ENCODE measurements at places on chromosomes 3 and 15. TPM values are rescaled to one million over a fixed set of nuclear protein-coding genes. Genes with fewer than 3 reads are reported as not detected.

DNA sequence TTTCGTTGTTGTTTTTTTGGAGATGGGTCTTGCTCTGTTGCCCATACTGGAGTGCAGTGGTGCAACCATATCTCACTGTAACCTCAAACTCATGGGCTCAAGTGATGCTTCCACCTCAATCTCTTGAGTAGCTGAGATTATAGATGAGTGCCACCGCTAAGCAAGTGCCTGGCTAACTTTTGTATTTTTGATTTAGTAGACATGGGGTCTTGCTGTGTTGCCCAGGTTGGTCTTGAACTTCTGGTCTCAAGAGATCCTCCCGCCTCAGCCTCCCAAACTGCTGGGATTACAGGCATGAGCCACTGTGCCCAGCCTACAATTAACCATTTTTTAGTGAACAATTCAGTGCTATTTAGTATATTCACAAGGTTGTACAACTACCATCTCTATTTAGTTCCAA lies 42.2 kb downstream of the ARHGEF3 start:
- no peak for DNase-seq

CEMIP gene
- 2.8 TPM for total RNA-seq

DNA sequence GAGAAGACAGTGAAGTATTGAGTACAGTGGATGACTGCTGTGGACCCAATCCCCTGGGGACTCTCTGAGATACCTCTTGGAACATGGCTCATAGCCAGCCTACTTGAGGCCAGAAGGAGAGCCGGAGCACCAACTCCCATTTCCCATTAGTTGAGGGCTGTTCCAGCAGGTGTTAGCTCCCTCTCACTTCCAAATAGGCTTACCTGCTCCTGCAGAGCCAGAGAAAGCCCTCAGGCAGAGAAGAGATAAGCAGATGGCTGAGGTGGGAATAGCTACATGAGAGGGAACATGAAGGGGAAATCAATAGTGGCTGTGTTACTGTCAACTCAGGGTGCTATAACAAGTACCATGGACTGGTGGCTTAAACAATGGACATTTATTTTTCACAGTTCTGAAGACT lies 4.6 kb upstream of the CCK start:
- no peak for DNase-seq

DNA sequence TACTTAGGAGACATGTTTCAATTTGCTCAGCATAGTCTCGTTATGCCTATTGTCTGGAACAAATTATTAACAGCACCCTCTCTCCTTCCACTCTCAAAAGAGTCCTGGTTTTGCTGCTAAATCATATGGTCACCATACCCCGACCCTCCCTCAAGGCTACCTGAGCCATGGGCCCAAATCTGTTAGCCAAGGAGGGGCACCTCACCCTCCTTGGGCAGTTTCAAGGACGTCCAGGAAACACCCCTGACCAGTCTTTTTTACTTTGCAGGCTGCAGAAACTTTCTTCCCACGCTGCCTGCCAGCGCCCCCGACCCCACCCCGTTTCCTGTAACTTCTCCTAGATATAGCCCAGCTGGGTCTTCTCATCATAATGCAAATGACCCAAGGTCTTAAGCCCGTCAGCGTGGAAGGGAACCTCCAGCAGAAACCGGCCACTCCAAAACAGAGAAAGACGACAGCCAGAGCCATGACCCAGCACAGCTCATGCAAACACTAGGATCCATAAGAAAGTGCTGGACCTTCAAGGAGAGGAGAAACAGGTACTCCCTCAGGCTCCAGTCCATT lies 62.3 kb downstream of the ADCY5 start:
- no peak for DNase-seq

SLC15A2 gene
- total RNA-seq: 4.7 TPM

SCAANT1 gene
- not detected for total RNA-seq

- no peak for DNase-seq
Measured at GRCh38 chr15:60223176-60223575, 174.6 kb downstream of the ANXA2 start.

ARMC8 gene
- 29.7 TPM for total RNA-seq

- DNase-seq: no peak
Measured at GRCh38 chr15:59406446-59406845, 31.5 kb upstream of the FAM81A start.

Measured in esophagus squamous epithelium (tissue), 5 donors.